ENCODE measurements at places on chromosomes 2 and 18. TPM values are rescaled to one million over a fixed set of nuclear protein-coding genes. Genes with fewer than 3 reads are reported as not detected.

- H3K27me3 ChIP-seq = no peaks in the 10 kb centered on the region
- H3K4me1 ChIP-seq = peaks cover 86% of the 10 kb centered on the region
- H3K36me3 ChIP-seq = no peaks in the 10 kb centered on the region
Observed at GRCh38 chr2:45259138-45259537, 249.9 kb upstream of the SIX2 start.

DNA sequence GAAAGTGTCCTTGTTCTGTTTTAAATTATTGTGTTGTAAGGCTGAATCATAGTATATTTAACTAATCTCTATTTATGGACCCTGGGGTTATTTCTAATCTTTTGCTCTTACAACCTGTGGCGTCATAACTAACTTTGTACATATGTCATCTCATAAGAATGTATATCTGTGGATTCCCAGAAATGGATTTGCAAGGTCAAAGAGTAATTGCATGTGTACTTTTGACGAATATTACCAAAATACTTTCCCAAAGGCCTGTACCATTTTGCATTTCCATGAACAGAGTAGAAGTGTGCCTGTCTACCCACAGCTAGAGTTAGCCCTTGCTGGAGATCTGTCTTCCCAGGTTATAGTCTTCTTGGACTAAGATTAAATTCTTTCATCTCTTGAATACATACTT, 42.8 kb downstream of the SEMA4F start:
- H3K4me1 ChIP-seq = peaks cover 3% of the 10 kb centered on the region
- no peak overlapping the region for H3K27ac ChIP-seq
- DNase-seq = no peak
- no peak overlapping the region for H3K4me3 ChIP-seq
- H3K27me3 ChIP-seq = peaks cover 16% of the 10 kb centered on the region

DNA sequence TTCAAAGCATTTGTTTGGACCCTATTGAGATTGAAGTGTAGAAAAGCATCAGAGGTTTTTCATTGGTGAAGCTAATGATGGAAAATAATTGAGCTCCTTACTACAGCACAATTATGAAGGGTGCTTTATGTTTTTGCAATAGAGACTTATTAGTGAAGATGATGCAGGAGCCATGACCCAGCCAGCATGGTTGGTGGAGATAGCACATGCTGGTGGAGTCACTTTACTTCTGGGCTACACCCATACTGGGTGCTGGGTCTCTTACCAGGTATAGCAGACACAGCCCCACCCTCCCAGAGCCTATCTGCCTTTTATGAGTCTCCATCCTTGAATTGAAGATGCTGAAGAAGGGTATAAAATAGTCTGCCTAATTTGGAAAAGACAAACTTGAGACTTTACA, 3.6 kb downstream of the ACP1 start:
- H3K27me3 ChIP-seq = no peaks in the 10 kb centered on the region
- H3K4me3 ChIP-seq = no peak overlapping the region
- no peak overlapping the region for H3K27ac ChIP-seq
- DNase-seq = no peak
- H3K36me3 ChIP-seq = peaks cover 5% of the 10 kb centered on the region
- H3K4me1 ChIP-seq = peaks cover 42% of the 10 kb centered on the region

- H3K27me3 ChIP-seq = peaks cover 3% of the 10 kb centered on the region
- H3K4me1 ChIP-seq = no peaks in the 10 kb centered on the region
- no peak overlapping the region for H3K27ac ChIP-seq
- H3K4me3 ChIP-seq = no peak overlapping the region
Observed at GRCh38 chr18:36665952-36666351, 162.8 kb downstream of the TPGS2 start.

DNA sequence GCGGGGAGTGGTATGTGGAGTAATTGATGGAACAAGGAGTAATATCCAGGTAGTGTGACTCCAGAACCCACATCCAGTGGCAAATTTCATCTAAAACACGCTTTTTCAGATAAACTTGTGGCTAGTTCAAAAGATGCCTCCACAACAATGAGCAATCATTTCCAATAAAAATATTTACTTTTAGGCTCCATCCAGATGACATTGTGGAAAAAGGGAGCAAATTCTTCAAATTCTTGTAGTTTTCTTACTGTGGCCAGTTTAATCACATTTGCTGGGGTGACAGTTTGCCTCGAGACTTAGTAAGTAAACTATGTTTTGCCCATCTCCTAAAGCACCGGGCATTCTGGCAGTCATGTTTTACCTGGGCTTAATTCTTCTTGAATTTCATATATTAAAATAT, 243.6 kb downstream of the IRS1 start:
- H3K36me3 ChIP-seq = no peaks in the 10 kb centered on the region
- no peak overlapping the region for H3K4me3 ChIP-seq
- H3K27me3 ChIP-seq = no peaks in the 10 kb centered on the region
- no peak for DNase-seq
- H3K27ac ChIP-seq = no peak overlapping the region

GRCh38 chr2:241853651-241854341, 4.9 kb downstream of the PDCD1 start:
- H3K27ac ChIP-seq = no peak overlapping the region
- peak; percentile 90 for DNase-seq
- peaks cover 2% of the 10 kb centered on the region for H3K27me3 ChIP-seq
- H3K36me3 ChIP-seq = no peaks in the 10 kb centered on the region
- peaks cover 18% of the 10 kb centered on the region for H3K4me1 ChIP-seq

Gene CDCA7
- 5.9 TPM for total RNA-seq

Gene PCARE
- total RNA-seq = not detected

Gene RAB27B
- 0.28 TPM for total RNA-seq

- H3K4me1 ChIP-seq = peaks cover 48% of the 10 kb centered on the region
- H3K4me3 ChIP-seq = no peak overlapping the region
- H3K36me3 ChIP-seq = no peaks in the 10 kb centered on the region
- no peaks in the 10 kb centered on the region for H3K27me3 ChIP-seq
- peak overlapping the region; percentile 91 for H3K27ac ChIP-seq
Observed at GRCh38 chr2:201908901-201909300, 102.6 kb downstream of the CDK15 start.

Gene RUFY4
- total RNA-seq = not detected

- no peak overlapping the region for H3K4me3 ChIP-seq
- H3K27ac ChIP-seq = peak overlapping the region; percentile 14
- DNase-seq = no peak
- peaks cover 70% of the 10 kb centered on the region for H3K4me1 ChIP-seq
- H3K36me3 ChIP-seq = no peaks in the 10 kb centered on the region
Observed at GRCh38 chr2:101775636-101776035, 78.1 kb downstream of the MAP4K4 start.

DNA sequence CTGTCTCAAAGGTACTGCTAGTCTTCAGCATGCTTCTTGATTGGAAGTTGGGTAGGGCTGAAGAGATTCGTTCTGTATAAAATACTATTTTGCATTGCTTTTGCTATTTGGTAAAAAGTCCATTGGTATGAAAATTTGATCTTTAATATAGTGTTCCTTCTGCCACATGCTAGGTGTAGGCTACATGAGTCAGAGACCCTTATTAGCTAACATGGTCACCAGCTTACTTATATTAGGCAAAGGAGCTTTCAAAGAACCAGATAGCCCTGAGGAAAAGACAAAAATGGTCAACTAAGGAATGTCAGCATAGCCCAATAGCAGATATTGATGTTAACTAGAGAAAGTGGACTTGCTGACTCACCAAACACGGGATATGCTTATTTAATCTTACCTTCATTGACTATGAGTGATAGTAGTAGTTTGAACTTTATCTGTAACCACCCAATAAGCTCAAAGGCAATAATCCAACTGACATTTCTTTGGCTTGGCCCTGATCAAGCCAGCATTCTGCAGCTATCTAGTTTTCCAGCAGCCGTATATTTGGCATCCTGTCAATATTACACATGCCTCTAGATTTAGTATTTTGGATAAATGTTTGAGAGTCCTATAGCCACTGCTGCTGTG, 110.0 kb downstream of the TPGS2 start:
- DNase-seq = no peak
- no peaks in the 10 kb centered on the region for H3K4me1 ChIP-seq
- H3K4me3 ChIP-seq = no peak overlapping the region
- H3K27me3 ChIP-seq = peaks cover 1% of the 10 kb centered on the region
- no peak overlapping the region for H3K27ac ChIP-seq

Gene IL1R2
- total RNA-seq = not detected

GRCh38 chr18:48036226-48036625, 105.8 kb upstream of the SMAD2 start:
- DNase-seq = peak; percentile 59
- H3K27ac ChIP-seq = no peak overlapping the region
- no peaks in the 10 kb centered on the region for H3K36me3 ChIP-seq
- no peaks in the 10 kb centered on the region for H3K27me3 ChIP-seq

Gene CYP1B1
- total RNA-seq = 135 TPM

GRCh38 chr2:146916914-146917313, 927.9 kb upstream of the ACVR2A start:
- no peaks in the 10 kb centered on the region for H3K27me3 ChIP-seq
- DNase-seq = no peak
- no peaks in the 10 kb centered on the region for H3K36me3 ChIP-seq
- H3K4me3 ChIP-seq = no peak overlapping the region
- no peaks in the 10 kb centered on the region for H3K4me1 ChIP-seq

Gene ANKRD30BL
- not detected for total RNA-seq
